ENCODE measurements at places on chromosomes 5 and 9.

DNA sequence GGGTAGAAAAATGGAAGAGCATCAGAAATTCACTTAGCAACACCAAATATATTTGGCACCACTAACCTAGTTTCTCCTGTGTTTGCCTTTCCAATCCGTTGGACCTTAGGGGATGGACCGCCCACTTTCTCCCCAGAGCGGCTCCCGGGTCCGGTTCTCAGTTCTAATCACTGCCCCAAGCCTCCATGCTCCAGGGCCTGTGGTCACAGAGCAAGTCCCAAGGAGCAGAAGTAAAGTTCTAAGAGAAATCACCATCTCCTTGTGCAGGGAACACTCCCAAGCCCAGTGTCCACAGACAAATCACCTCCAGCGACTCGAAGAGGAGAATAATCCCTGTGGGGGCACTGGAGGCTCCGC is 728 bp upstream of the SLC1A1 start:
- no peak for DNase-seq

GRCh38 chr5:115627295-115627865 is 1.5 kb upstream of the TMED7 start:
- no peak for DNase-seq

DNA sequence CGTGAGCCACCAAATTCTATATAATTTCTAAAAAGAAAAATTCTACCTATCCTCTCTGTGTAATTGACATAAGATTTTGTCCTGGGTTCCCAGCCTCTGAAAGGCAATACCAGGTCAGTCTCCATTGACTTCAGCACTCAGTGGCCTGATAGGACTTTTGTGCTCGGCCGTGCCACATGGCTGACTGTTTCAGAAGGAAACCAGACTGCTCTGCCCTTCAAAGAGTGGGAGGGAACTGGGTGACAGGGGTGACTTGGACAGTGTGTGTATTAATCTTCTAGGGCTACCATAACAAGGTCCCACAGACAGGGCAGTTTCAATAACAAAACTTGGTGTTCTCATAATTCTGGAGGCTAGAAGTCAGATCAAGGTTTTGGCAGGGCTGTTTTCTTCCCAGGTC is 43.0 kb downstream of the ARHGAP26 start:
- DNase-seq: no peak

GRCh38 chr9:137411645-137412380 is 11.1 kb downstream of the EXD3 start:
- no peak for DNase-seq

GRCh38 chr5:125582352-125582751 is 835.9 kb upstream of the ZNF608 start:
- DNase-seq: no peak

DNA sequence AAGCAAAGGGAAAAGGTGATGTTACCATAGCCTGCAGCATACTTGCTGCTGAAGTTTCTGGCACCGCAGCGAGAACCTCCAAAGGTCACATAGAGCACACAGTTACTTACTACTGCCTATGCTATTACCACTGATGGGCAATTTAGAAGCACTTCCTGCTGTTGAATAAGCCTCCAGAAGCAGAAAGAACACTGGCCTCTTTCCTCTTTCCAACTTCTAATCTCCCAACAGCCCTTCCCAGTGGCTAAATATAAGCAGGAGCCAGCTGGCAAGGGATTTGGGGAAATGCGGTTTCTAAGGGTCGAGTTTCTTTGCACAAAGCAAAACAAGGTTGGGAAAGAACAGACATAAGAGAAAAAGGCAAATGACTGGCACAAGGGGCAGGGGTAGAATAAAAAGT is 669.2 kb upstream of the ACO1 start:
- DNase-seq: peak; percentile 42

DNA sequence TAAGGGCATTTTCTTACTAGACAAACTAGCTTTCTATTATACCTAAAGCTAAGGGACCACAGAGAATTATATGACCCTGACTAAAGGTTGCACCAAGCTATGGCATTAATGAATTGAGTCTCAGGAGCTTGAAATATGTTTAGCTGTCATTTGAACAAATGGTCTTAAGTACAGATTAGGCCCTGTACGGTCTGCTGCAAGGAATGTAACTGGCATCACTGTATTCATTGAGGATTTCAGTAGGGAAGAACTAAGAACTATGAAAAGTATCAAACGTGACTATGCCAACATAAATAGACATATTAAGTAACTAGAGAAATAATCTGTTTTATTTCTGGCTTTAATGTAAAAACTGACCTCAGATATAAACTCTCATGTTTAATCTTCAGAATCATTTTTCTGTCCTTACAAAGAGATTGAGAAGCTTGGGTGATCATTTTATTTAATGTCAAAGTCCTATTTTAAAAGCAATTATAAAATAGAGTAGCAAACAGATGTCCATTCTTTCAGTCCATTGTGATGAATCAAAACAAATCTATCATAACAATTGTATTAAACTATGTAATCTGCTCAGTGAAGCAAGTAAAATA is 845.9 kb downstream of the MAT2B start:
- DNase-seq: no peak

- peak; percentile 99 for DNase-seq
Measured at GRCh38 chr9:133459476-133460404, at the start of gene CACFD1. TSS of gene CACFD1 (plus strand) at chr9:133459978. CDS start at chr9:133460067, 89 bp downstream.

- no peak for DNase-seq
Measured at GRCh38 chr9:134607971-134608370, 33.6 kb upstream of the COL5A1 start.

- DNase-seq: no peak
Measured at GRCh38 chr5:22504411-22504810, 348.7 kb downstream of the CDH12 start.

DNA sequence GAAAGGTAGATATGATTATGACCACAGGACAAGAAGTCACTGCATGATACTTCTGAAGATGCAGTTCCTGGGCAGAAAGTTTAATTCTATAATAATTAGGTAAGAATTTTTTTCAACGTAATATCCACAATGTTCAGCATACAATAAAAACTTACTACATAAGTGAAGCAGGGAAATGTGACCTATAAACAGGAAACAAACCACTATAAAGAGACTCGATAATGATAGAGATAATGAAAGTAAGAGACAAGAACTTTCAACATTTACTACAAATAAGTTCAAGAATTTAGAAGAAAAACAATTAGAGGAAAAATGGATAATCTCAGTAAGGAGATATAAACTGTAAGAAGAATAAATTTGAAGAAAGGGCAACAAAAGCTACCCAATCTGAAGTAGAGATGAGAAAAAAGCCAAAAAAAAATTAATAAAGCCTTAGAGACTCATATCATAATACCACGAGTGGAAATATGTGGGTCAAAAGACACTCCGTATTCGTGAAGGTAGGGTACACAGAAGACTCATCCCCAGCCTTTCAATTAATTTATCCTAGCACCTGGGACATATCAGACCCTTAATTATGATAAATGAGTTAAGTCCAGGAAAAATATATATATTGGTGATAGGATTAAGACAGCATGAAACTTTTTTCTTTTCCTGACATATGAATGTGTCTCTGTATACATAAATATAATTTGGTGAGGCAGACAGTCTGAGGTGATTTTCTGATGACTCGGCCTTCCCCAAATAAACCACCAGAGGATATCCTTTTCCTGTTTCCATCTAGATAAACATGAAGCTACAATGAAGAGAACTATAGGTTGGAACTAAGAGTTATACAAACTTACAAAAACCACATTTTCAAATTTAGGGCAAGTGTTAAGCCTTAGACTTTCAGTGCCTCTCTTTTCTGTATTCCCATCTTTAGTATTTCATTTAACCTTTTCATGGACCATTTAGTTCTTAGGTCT is 120.4 kb downstream of the RAPGEF6 start:
- no peak for DNase-seq

DNA sequence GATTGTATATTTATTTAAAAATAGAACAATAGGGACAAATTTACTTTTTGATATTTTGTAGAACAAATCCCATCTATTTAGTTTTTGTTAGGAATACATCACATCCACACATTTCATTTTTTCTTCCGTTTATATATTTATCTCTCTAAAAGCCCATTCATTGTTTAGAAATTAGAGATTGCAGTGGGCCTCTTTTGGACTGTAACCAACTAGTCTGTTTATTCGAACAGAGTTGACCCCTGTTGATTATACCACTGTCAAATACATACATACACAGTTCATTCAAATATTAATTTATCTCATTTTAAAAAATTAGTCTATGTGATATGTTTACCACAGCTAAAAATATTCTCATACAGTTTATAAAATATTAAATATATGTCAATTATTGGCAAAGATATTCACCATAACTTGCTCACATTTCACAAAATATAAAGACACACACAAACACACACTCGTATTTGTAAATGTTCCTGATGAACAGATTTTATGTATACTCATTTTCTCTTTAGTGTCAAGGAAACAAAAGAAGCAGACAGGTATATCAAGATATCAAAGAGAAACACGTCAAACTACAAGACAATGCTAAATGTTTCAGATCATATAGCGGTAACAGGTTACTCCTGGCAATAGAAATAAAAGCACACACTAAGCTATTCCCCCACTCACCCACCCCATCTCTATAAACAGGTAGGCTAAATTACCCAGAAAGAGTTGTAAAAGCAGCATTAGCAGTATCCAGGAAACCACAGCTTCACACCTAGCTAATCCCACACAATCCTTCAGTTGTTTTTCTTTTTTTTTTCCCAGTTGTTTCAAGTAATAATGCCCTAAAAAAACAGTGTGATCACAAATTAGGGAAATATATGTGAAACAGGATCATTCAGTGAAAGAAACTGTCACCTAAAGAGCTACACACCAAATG is 283.9 kb downstream of the ADAMTS6 start:
- DNase-seq: no peak

DNA sequence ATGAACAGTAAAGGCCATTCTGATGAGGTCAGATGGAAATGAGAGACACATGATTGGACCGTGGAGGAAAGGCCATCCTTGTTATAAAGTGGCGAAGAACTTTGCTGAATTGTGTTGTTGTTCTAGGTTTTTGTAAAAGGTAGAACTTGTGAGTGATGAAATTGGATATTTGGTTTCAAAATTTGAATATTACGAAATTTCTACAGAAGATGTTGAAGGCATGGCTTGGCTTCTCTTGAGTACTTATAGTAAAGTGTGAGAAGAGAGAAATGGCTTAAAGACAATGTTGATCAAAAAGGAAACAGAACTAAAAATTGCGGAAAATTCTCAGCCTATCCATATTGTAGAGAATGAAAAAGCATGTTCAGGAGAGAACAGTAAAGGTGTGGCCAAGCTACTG is 166.6 kb upstream of the S1PR3 start:
- DNase-seq: no peak

GRCh38 chr9:93965830-93966577 is 10.8 kb upstream of the BARX1 start:
- no peak for DNase-seq

- DNase-seq: no peak
Measured at GRCh38 chr5:145979270-145980223, 43.2 kb downstream of the SH3RF2 start.

DNA sequence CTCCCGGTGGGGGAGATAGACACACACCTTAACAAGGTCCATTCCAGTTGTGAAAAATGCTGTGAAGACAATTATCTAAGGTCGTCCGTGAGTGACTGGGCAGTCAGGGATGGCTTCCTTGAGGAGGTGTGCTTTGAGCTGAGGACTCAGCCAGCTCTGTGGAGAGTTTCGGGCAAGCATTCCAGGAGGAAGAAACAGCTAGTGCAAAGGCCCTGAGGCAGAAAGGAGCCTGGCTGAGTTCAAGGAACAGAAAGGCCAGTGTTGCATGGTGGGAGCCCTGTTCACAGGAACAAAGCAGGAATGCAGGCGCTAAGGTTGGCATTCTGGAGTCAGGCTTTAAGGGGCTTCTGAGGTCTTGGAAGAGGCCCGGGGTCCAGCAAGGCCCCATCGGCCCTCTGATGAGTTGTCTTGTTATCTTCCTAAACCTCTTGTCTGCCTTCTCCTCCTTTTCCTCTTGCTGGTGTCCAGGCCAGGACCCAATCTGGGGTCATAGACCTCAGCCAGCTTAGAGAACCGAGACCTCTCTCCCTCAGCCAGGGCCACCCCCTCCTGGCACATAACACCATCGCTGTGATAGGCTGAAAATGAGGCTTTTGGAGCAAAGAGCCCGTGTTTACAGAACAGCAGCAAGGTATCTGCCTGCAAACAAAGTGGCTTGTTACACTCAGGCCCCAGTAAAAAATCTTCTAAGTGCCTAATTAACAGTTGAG is 270.2 kb upstream of the MVB12B start:
- peak; percentile 81 for DNase-seq

DNA sequence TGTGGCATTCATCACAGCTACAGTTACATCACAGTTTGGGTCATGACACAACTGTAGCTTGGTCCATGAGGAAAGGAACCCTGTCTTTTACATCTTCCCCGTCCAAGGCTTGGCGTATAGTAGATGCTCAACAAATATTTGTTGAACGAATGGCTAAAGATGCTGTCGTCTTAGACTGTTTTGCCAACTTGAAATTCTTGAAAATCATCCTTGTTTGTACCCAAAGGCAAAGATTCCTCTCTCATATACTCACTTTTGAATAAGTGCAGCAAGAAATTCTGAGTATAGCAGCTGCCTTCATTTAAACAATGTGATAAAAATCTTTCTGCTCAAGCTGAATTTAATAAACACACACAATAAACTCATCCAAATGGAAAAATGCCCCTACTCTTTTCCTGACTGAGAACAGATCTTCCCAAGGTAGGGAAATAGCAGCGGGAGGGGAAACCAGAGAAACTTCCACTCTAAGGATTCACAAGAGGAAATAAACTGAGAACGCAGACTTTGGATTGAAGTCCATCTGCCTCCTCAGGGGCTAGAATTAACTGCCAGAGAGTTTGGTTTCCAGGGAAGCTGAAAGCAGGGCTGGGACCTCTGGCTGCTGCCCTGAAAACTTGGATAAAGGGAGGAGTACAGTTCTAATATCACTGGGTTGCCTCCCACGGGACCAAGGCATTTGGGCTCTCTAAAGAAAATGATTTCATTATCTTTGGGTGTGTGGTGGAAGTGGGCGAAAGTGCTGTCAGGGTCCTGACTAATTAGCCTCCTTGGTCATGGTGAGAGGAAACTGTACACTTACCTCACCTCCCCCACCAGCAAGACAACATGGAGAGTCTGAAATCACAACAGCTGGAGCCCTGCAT is 99.1 kb downstream of the DPYSL3 start:
- no peak for DNase-seq

GRCh38 chr5:82142928-82143577 is 135.1 kb downstream of the RPS23 start:
- no peak for DNase-seq

All from NCI-H2171 treated with DMSO at 0.1 percent for 48 hours (cell line).